ENCODE measurements at places on chromosomes 6 and 20. TPM values are rescaled to one million over a fixed set of nuclear protein-coding genes. Genes with fewer than 3 reads are reported as not detected.

The FAM83C gene
- 0.06 TPM for polyA plus RNA-seq

DNA sequence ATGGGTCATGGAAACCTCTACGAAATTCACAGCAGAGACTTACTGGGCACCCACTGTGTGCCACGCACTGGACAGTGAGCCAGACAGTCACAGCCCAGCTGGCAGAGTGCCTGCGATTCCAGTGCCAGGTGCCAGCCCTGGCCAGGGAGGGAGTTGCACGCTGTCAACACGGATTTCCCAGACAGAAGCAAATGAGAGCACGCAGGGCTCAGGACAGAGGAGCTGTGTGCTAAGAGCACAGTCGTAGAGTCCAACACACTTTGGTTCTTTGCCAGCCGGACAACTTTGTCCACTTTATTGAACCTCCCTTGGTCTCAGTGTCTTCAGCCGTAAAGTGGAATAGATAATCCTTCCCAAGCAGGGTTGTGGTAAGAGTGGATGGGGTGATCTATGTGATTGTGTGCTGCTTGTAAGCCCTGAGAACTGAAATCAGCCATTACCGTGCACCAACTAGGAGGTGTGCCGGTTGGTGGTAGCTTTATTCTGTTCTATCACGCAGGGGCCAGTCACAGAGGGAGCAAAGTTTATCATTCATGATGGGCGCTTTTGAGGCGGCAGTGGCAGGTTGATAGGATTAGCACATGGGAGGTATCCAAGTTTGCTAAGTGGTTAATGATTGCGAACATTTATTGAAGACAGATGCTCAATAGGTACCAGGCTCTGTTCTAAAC is 40.6 kb downstream of the SIRPA start:
- no peak for DNase-seq

- DNase-seq, result no peak
Observed at GRCh38 chr6:73671911-73672685, 18.3 kb upstream of the SLC17A5 start.

DNA sequence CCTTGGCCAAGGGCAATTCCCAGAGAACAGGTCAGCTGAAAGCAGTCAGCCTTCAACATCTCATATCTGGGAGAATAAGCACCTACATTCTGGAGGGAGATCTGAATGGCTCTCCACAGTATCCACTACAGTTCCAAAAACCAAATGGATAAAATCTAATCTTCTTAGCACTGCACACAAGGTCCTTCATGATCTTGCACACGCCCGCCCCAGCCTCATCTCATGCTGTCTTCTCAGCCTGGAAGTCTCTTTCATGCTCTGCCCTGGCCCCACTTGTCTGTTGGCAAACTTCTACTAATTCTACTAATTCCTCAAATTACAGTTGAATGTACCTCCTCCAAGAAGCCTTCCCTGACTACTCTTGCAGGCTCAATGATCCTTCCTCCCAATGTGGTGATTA is 1.8 kb upstream of the TTBK1 start:
- no peak for DNase-seq

DNA sequence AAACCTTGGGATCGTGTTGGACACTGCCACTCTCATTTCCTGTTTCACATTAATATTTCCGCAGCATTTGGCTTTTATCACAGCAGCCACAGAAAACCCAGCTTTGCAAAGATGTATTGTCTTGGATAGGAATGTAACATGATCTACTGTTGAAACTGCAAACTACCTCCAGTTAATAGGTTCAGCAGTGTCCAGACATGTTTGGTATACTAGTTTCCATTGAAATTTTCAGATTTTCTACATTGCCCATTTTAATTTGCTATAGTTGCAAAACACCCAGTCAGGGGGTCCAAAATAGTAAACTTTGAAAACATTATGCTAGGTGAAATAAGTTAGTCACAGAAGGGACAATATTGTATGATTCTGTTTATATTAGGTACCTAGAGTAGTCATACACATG is 3.3 kb downstream of the ANKRD6 start:
- DNase-seq, result no peak

DNA sequence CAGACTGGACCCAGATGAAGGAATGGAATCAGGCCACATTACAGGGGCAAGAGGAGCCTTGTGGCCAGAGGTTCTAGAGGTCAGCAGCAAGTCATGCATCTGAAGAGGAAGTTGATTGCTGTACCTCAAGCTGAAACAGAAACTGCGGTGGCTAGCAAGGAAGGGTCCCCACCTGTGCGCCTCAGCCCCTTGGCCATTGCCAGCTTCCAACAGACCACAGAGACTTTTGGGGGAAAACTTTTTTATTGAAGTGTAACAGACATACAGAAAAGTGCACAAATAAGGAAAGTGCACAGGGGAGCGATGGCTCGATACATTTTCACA is 26.8 kb upstream of the SLC9A8 start:
- no peak for DNase-seq

- DNase-seq, result no peak
Observed at GRCh38 chr20:32945710-32946221, 58.5 kb downstream of the SUN5 start.

DNA sequence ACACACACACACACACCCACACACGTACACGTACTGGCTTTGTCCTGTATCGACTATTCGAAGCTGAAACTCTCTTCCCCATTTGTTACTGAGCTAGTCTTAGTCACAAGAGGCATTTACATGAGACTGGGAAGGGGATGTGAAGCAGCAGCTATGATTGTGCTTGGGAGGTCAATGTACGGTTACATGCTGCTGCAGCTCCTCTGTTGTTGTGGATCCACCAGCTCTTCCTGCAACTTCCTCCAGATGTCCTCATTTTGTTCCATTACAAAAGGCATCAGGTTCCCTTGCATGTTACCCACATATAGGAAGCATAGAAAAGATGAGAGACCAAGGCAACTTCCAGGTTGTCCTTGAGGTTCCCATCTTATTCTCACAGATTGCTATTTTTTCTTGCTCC is 612.4 kb upstream of the IMPG1 start:
- no peak for DNase-seq

The SLC22A2 gene
- 9.6 TPM for polyA plus RNA-seq

The POU5F1 gene
- 1.6 TPM for polyA plus RNA-seq

The AGER gene
- 26.6 TPM for polyA plus RNA-seq

The FAM83B gene
- polyA plus RNA-seq, result 7.6 TPM

DNA sequence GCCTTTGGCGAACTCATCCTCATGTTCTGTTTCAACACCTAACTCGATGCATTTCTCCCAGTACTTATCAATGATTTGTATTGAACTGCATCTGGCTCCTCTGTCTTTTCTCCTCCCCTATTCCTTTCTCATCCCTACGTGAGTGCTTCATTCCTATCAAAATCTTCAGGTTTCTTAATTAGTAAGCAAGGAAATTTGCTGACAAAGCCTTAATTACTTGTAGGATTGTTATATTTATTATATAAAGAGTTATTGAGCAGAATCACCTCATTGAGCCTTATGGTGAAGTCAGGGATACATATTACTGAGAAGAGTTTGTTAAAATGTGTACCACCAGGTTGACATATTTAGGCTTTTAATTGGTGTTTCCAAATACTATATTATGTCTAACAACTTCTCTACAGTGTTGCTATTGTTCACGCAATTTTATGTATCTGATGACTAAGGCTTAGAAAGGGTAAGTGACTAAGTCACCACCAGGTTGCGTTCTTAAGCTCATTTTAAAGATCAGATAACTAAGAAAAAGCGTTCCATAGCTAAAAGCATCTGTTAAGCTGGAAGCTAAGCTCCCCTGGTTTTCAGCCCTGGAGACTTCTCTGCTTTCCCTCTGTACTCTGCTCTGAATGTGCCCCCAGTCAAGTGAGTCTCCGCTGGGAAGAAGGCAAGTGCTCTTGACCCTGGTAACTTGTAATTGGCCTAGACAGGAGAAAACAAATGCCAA is 18.9 kb downstream of the SCGN start:
- DNase-seq, result no peak

DNA sequence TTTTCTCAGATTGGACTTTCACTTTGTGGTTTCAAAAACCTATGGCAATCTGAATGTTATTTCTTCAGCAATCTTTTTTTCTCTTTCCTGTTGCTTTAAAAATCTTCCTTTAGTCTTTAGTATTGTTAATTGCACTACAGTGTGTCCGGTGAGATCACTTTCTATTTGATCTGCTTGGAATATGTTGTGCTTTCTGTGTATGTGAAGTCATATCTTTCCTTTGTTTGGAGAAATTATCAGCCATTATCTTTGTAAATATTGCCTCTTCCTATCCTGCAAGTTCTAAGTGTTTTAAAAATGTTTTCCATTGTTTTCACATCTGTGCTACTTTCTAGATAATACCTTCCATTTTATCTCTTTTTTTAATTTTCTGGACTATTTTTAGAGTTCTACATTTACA is 171.4 kb upstream of the PRSS16 start:
- no peak for DNase-seq

GRCh38 chr20:25380945-25381614 is 9.6 kb downstream of the ABHD12 start:
- DNase-seq, result no peak

DNA sequence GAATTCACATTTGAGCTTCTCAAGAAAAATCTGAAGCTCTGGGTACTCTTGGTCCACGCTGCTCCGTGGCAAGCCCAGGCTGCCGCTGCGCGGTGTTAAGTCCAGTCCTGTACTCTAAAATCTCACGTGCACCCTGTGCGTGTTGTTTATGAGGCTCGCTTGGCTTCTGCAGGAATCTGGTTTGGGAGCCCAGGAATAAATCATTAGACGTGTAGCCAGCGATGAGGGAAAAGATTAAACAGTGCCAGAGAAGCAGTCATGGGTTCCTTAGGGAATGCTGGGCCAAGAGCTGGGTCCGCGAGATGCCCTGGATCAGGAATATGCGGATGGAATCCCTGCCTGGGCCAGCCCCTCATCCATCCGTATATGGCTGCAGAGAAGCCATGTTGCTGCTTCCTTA is 87.3 kb downstream of the KCNB1 start:
- no peak for DNase-seq

- peak; percentile 47 for DNase-seq
Observed at GRCh38 chr6:43627008-43627825, 1.8 kb downstream of the GTPBP2 start.

The KCNB1 gene
- 0.42 TPM for polyA plus RNA-seq

The TNF gene
- polyA plus RNA-seq, result 0.08 TPM

- no peak for DNase-seq
Observed at GRCh38 chr6:6604566-6604965, 16.0 kb downstream of the LY86 start.

The CDH26 gene
- polyA plus RNA-seq, result 1.1 TPM

DNA sequence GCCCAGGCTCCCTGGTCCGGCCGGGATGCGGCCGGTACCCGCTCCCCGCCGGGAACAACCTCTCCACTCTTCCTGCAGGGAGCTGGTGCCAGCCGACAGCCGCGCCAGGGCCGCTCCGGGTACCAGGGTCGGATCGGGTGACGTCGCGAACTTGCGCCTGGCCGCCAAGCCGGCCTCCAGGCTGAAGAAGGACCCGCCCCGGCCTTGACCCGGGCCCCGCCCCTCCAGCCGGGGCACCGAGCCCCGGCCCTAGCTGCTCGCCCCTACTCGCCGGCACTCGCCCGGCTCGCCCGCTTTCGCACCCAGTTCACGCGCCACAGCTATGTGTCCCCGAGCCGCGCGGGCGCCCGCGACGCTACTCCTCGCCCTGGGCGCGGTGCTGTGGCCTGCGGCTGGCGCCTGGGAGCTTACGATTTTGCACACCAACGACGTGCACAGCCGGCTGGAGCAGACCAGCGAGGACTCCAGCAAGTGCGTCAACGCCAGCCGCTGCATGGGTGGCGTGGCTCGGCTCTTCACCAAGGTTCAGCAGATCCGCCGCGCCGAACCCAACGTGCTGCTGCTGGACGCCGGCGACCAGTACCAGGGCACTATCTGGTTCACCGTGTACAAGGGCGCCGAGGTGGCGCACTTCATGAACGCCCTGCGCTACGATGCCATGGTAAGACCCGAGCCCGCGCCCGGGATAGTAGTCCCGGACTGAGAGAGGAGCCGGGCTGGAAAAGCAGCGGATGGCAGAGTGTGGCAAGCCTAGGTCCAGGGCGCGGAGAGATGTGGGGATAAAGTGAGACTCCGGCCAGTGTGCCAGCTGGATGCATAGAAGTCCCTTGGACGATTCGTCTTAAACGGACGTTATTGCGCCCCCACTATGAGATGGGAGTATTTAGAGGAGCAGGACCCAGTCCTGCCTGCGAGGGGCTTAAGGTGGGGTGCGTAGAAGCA is at the start of gene NT5E:
Gene NT5E, plus strand, starts transcription at position 266 of the 942 bp plus-strand sequence. Its CDS starts 57 bp downstream, at position 323.
- DNase-seq, result no peak

GRCh38 chr6:150622941-150623874 is 23.5 kb downstream of the PLEKHG1 start:
- DNase-seq, result no peak

DNA sequence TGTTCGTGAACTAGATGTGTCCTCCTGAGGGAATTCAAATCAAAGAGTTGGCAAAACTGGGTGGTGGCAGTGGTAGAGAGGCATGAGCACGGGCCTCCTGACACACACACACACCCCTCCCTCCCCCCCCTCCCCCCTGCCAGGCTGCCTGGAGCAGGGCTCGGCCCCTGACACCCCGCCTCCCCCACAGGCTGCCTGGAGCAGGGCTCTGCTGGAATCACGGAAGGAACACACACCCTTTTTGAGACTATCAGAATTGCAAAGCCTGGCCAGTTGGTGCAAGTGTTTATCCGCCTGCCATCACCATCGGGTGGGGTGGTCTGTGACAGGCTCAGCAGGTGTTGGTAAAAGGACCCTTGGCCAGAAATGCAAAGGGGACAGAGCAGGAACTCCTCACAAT is 59.0 kb downstream of the FAM120B start:
- DNase-seq, result no peak

DNA sequence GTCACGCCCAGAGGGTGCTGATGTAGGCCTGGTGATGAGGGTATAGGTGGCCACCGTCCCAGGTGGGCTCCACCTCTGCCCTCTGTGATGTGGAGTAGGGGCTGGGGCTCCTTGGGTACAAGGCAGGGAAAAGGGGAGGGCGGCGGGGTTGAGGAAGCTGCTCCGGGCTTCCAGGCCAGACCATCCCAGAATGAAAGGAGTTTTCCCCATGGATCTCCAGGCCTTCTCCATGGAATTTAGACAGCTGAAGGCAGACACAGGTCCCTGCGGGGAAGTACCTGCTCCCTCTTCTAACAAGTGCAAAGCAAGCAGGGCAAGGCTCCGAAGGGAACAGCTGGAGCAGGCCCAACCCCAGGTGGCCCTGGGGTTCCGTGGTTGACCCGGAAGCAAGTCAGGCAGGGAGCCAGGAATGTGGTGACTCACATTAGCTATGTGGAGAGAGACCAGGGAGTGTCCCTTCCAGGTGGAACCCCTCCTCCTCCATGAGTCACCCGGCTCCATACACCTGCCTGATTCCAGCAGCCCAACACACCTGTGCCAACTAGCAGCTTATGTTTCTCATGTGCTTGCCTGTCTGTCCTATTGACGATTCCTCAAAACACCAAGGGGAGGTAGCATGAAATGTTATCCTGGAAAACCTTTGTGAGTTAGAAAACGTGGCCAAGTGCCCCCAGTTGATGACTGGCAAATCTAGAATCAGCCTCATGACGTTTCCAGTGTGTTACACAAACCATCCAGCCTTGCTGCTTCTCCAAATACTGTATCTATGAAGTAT is 59.7 kb upstream of the SNX9 start:
- DNase-seq, result peak; percentile 62

GRCh38 chr6:118886641-118887040 is 7.3 kb upstream of the ASF1A start:
- no peak for DNase-seq

The PI3 gene
- not detected for polyA plus RNA-seq

Measured in right renal pelvis (tissue), 4 donors.